ENCODE measurements at places on chromosomes 1 and 21.

- DNase-seq = no peak
These were observed 44.0 kb upstream of the LMO4 start for GRCh38 chr1:87284456-87285240.

DNA sequence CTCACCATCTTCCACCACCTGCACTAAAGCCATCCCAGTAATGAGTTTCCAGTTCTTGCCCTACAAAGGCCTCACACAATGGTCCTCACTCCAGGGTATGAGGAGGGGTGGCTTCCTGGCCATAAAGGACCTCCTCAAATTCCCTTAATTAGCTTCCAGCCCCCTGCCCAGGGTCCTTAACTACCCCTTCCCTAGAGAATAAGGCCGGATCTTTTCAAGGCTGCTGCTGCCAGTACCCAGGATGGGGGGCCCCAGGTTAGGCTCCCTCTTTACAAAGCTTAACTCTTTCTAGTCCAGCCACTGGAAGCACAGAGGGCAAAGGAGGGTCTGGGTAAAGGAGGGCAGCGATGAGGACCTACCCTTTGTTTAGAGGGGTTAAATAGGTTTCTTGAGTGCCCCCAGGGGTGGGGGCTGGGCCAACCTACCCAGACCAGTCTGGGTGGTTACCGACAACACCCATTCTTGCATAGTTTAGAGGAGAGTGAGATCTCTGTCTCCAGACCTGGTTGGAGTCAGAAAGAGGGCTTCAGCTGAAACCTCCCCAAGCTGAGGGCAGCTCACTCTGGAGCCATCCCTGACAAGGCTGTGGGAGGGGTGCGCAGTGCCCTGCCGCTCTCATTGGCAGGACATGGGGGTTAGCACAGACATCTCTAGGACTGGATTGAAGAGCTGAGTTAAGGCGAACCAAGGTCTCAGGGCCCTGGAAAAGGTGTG lies 7.1 kb downstream of the BLACAT1 start:
- no peak for DNase-seq

- no peak for DNase-seq
These were observed 32.6 kb downstream of the CFH start for GRCh38 chr1:196684476-196684875.

DNA sequence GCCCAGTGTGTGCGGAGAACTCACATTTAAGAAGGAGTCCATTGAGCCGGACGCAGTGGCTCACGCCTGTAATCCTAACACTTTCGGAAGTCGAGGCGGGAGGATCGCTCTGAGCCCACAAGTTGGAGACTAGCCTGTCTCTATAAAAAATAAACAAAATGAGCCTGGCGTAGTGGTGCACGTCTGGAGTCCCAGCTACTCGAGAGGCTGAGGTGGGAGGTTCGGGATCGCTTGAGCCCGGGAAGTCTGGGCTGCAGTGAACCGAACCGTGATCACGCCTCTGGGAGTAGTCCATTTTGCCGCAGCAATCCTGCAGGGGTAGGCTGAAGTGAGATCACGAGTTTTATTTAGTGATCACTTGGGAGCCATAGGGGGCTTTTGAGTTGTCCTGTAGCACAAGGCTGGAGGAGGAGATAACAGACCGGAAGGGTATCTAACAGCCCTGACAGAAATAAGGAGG lies 497 bp upstream of the FUCA1 start:
- DNase-seq = no peak

- no peak for DNase-seq
These were observed 325.6 kb downstream of the TTLL7 start for GRCh38 chr1:83673312-83673711.

DNA sequence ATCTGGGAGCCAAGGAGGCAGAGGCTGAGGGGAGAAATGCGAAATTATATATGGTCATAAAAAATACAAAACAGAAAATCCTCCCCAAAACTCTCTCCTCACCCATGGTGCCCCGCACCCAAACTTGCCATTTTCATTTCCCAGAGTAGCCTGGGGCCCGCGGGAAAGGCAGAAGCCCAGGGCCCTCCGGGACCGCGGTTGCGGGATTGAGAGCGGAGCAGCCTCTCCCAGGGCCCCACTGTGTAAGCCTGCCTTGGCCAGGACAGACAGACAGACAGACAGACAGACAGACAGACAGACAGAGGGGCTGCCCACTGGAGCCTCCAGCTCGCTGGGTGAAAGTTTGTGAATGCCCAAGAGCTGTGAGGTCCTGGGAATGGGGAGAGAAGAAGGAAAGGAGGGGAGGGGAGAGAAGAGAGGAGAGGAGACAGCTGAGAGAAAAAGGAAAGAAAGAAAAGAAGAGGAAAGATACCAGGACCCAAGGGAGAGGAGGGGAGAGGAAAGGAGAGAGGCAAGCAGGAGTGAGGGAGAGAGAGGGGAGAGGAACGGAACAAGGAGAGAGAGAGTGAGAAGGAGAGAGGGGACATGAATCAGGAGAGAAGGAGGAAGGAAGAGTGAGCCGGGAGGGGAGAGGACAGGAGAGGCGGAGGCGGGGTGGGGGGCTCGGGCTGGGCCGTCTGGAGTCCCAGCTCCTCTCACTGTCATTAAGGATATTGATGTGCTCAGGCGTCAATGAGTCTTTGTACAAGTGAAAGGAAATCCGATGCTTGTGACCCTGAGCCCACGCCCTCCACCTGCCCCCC lies 69.3 kb upstream of the CASZ1 start:
- DNase-seq = no peak

DNA sequence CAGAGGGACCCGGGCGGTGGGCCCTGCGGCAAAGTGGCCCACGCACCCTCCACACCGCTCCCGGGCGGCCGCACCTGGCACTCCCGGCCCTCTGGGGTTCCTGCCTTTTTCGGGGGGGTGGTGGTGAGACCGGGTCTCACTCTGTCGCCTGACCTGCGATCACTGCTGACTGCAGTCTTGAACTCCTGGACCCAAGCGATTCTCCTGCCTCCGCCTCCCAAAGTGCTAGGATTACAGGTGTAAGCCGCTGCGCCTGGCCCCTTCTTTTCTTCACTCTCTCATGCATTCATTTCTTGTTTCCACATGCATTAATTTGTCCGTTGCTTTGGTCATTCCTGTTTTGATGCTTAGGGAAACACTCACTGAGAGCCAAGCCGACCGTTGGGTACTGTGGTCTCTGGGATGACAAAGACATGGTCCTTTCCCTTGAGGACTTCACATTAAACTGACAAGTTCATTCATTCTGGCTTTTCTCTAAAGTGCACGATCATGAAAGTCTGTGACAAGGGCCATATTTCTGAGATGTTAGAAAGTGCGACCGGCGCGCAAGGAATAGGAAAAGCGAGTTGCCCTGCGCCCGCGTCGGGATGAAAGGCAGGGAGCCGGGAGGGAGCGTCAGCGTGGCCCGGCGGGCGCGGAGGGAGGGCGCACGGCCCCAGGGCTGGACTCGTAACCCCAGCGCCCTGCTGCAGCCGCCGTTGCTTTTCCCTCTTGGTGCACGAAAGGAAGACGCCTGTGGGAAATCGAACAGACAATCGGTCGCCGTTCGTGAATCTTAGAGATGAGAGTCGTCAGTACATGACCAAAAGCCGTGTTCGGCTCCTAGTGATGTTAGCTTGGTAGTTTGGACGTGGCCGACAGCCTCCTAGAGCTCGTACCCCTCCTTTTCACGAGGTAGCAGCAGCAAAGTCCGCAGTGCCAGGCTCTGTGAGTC lies 1.0 kb upstream of the MCOLN2 start:
- DNase-seq = no peak
